ENCODE measurements at places on chromosomes 6 and 20.
A peak's percentile ranks its signal among the peaks of the same experiment; 100 is the strongest.

GRCh38 chr6:150761771-150762170 is 103.7 kb upstream of the MTHFD1L start:
- no peak for DNase-seq

- no peak for DNase-seq
Observed at GRCh38 chr6:121764493-121764892, 329.0 kb downstream of the GJA1 start.

GRCh38 chr6:128259730-128260685 is 260.4 kb downstream of the PTPRK start:
- peak; percentile 2 for DNase-seq

DNA sequence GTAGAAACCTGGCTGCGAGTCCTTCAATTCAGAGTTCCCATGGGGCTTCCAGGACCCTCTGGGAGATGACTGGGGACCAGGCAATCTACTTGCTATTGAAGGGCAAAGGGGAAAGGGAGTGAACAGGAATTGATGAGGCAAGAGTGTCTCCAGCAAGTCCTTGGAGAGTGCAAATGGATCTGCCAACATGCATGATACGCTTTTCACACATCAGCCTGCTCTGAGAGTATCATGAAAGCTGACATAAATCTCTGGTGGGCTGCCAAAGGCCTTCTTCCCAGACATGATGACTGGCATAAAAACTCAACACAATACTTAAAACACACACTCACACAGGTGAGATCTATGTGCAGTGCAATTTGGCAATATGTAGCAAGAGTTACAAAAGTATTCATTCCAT is 759.1 kb downstream of the PTPRT start:
- DNase-seq, result no peak

DNA sequence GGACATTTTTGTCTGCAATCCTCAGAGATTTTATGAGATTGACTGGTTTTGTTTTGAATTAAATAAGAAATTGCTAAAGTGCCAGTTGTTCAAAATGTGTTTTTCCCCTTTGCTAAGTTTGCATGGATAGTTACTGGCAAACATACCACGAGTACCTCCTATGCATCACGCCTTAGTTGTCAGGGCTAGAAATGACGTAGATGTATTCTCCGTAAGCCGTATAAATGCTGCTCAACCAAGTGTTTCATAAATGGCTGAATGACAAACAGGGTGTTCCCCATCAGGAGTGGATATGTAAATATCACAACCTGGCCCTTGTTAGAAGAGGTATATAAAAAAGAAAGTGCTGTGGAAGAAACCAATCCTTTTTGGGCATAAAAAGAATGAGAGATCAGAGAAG is 341.1 kb upstream of the ZFP64 start:
- peak; percentile 7 for DNase-seq

DNA sequence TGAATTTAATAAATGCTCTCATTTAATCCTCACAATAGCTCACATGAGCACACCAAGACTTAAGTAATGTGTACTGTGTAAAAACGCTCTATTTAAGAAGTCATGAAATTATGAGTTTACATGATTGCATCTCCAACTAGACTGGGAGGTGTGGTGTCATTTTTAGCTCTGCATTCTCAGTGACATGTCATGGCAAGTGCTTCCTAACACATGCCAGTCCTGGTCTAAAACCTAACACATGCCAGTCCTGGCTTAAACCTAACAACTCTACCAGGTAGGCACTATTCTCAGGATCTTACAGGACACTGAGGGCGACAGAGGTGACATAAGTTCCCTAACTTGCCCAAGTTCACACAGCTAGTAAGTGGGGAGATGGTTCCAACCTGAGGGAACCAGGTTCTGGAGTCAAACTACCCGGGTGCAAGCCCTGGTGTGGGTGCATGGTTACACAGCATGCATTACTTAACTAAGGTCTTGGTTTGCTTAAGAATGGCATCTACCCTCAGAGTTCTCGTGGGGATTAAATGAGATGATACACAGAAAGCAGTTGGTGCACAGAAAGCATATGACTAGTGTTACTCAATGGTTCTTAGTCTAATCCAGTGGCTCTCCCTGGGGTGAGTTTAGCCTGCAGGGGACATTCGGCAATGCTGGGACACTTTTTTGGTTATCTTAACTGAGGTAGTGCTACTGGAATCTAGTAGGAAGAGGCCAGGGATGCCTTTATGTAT is 14.7 kb downstream of the CLDN20 start:
- DNase-seq, result no peak

- no peak for DNase-seq
Observed at GRCh38 chr20:25032478-25033264, 25.3 kb downstream of the ACSS1 start.

DNA sequence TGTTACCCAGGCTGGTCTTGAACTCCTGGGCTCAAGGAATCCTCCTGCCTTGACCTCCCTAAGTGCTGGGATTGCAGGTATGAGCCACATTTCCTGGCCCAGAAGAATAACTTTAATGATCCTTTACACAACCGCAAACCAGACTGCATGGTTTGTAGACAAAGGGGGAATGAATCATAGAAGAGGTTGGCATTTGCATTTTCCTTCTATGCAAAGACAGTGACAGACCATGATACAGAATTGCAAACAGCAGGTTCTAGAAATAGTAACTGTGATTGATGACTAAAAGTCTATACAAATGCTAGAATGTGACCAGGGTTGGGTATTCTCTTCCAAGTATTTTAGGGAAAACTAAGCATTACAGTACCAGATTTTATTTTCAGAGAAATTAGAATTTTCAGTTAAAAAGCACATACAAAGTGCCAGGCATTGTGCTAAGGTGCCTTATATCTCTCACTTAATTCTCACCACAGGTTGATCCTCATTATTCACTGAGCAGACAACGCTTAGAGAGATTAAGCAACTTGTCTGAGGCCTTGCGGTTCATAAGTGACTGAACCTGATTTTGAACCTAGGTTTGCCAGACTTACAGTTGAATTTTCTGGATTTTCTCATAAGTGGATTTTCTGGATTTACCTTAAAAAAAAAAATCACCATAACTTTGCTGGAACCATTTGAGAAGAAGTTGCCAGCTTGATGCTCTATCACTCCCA is 146.6 kb downstream of the ZFAND3 start:
- peak; percentile 41 for DNase-seq

Measured in ACHN (cell line).